ENCODE measurements at places on chromosomes 12 and 14.

DNA sequence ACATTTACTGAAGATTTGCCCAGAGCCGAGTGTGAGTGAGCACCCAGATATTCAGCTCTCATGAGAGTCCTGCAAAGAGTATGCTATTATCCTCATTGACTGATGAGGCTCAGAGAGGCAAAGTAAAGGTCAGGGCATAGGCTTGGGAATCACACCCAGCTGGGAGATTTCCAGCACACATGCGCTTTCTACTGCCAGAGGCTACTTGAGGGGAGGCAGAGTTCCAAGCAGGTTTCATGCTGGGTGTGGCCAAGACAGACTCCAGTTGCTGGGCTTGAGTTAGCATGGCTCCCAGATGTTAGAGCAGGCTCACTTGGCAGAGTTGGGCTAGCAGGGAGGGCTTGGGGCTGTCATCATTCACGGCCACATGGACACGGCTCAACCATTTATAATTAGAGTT lies 14.4 kb upstream of the FAM181A start:
- no peak for DNase-seq

GRCh38 chr14:69471916-69472315 lies 12.6 kb upstream of the PLEKHD1 start:
- DNase-seq = no peak

DNA sequence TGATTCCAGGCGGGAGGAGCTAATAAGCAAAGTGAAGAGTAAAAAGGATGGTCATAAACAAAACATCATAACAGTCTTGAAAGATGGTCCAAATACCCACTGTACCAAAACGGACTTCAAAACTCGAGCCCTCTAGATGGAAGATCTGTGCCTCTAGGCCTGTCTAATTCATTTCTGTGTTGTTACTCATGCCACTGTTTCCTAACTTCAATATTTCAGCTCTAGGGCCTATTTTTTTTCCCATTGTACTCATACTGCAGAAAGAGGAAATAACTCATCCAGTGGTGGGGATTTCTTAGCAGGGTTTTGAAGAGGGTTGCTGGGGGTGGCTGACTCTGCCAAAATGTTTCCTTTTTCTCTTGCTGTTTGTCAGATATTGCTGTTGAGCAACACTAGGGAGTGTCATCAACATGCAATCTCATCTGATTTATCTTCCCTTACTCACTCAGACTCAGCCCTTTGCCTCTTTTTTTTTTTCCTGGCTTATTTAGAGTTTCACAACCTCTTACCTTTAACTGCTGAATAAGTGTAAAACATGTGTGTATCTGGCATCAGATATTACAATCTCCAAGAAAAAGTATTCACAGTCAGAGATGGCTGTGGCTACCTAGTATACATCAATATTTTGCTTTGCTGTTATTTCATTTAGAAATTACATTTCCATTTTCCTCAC lies 189.6 kb downstream of the DUSP6 start:
- peak; percentile 44 for DNase-seq

- no peak for DNase-seq
Measured at GRCh38 chr14:31194661-31195060, 12.9 kb downstream of the HECTD1 start.

- no peak for DNase-seq
Measured at GRCh38 chr12:131222329-131223139, 268.8 kb downstream of the ADGRD1 start.

- DNase-seq = no peak
Measured at GRCh38 chr14:102875652-102876051, 46.8 kb upstream of the AMN start.

DNA sequence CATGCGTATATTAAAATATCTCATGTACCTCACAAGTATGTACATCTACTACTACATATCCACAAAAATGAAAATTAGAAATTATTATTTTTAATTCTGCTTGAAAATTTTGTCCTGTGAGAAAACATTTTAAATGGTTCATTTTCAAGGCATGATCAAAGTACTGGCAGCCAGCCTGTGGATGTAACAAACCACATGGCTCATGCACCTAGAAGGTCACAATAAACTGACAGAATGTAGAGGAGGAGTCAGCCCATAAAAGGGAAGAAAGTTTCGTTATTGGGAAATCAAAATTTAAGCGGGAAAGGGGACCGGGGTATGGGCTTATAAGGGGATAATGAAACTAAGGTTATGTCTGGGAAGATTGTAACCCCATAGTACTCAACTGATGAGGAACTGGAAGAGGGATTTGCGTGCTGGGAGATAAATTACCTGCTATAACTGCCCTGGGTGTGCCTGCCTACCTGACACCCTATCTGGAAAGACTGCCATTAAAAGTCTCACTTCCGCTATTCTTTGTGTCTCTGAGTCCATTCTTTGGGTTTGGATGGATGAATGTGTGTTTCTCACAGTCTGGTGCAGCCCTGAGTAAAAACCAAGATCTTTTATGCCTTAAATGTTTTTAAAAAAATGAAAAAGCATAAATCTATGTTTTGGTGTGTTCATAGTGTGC lies 62.2 kb upstream of the PCED1B start:
- no peak for DNase-seq

DNA sequence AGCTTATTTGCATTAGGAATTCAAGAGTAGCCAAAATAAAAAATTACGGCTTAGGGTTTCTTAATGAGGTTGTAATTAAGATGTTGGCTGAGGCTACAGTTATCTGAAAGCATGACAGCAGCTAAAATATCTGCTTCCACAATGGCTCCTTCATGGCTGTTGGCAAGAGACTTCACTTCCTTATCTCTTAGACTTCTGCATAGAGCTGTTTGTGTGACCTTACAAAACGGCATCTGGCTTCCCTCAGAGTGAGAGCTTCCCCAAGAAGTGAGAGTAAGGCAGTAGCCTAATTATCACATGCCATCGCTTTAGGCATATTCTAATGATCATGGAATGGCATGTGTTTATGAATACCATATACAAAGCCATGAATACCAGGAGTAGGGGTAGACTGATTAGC lies 57.6 kb downstream of the CCDC59 start:
- no peak for DNase-seq

GRCh38 chr12:33825442-33825841 lies 196.9 kb upstream of the ALG10 start:
- DNase-seq = no peak

DNA sequence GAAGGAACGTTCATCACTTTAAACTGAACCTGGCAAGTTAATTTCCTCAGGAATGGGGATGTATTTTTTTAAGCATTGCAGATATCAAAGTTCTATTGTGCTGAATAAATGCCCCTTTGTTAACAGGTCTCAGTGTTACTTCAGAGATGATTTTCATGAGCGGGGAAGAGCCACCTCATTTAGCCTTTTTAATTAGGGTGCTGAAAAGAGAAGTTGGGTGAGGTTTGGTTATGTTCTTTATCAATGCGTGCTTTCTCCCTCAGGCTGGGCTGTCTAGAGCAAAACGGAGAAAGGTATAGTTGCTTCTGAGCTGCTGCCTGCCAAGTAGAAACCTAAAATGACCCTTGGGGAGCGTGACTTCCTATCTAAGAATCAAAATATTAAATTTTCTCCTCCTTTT lies 8.0 kb upstream of the HIP1R start:
- DNase-seq = no peak

- no peak for DNase-seq
Measured at GRCh38 chr14:74586681-74587362, 25.2 kb downstream of the LTBP2 start.

- no peak for DNase-seq
Measured at GRCh38 chr14:96156804-96157760, 47.6 kb upstream of the BDKRB2 start.

- DNase-seq = no peak
Measured at GRCh38 chr14:105492031-105492970, 1.3 kb downstream of the TEDC1 start.

- peak; percentile 52 for DNase-seq
Measured at GRCh38 chr14:101223127-101223526, 319.6 kb upstream of the RTL1 start.

DNA sequence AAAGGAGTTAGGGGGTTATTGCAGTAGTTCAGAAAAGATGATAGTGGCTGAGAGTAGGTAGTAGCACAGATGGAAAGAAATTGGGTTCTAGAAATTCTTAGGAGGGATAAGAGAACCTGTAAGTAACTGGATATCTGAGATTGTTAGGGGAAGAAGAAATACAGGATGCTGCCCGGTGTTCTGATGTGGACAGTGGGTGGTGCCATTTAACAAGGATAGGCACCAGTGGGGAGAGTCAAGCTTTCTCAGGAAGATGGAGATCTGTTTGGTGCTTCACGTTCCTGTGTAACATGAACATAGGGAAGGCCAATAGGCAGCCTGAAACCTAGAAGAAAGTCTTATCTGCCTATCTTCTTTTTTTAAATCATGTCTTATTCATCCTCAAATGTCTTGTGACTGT lies 245.9 kb downstream of the NPAS3 start:
- DNase-seq = no peak

- DNase-seq = no peak
Measured at GRCh38 chr12:47896633-47897032, 8.2 kb downstream of the VDR start.

- DNase-seq = peak; percentile 41
Measured at GRCh38 chr12:69553628-69554248, 31.5 kb upstream of the CCT2 start.

GRCh38 chr12:49813131-49813530 lies 15.1 kb downstream of the NCKAP5L start:
- DNase-seq = no peak

DNA sequence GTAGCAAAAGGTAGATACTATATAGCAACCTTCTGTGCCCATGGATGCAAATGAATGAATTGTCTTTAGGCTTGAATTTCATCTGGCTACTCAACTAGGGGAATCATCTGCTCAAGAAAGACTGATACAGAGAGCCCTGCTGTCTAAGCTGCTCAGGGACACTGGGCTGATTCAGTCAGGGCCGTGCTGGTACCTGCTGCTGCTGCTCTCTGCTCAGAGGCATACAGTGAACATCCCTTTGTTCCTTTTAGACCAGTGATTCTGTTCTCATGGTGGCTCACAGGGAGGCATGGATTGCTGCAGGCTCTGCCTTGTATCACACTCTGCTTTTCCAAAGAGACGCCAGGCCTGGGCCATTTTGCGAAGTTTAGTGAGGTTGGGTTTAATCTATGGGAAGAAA lies 14.1 kb downstream of the EIF2B2 start:
- peak; percentile 9 for DNase-seq

GRCh38 chr14:99537399-99537798 lies 56.2 kb downstream of the CCNK start:
- DNase-seq = no peak

GRCh38 chr12:9667403-9668160 lies 1.9 kb upstream of the CLEC2D start:
- no peak for DNase-seq

- no peak for DNase-seq
Measured at GRCh38 chr14:50039734-50040400, 76.5 kb downstream of the VCPKMT start.

Measured in putamen (tissue), 1 donor.